ENCODE measurements at places on chromosomes 3 and 15.

GRCh38 chr3:133855772-133856171 lies 39.9 kb downstream of the RAB6B start:
- DNase-seq: no peak

- no peak for DNase-seq
Observed at GRCh38 chr15:51588966-51589365, 33.6 kb downstream of the DMXL2 start.

DNA sequence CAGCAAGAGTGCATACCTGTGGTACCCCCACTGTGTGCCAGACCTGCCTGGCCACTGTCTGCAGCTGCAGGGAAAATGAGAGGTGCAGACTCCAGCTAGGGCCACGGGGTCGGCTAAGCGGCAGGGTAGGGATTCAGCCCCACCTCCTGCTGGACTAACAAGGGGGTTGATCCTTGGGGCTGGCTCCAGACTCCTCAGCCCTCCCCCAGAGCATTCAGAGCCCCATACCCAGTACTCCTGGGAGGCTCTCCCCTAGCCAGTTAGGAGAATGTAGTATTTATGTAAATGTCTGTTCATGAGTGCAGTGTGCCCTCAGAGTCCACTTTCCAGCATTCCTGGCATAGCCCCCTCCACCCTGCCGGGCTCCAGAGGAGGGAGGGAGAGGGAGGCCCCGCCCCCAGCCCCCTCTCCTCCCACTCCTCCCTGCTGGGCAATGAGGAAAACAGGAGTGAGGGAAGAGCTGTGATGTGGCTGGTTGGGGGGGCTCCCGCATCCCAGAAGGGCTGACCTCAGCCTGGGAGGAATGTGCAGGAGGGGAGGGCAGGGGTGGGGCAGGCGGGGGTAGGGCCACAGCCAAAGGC lies 4.5 kb upstream of the SEMA3B start:
- DNase-seq: no peak

- DNase-seq: no peak
Observed at GRCh38 chr3:194080436-194080835, 55.5 kb upstream of the HES1 start.

DNA sequence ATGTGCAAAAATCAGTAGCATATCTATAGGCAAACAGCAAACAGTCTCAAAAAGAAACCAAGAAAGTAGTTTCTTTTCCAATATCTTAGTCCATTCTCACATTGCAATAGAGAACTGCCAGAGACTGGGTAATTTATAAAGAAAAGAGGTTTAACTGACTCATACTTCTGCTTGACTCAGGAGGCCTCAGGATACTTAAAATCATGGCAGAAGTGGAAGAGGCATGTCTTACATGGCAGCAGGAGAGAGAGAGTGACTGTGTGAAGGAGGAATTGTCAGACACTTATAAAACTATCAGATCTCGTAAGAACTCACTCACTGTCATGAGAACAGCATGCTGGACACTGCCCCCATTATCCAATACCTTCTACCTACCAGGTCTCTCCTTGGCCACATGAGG lies 327.9 kb upstream of the EPHA3 start:
- DNase-seq: no peak

- DNase-seq: no peak
Observed at GRCh38 chr3:101615525-101615924, 41.5 kb downstream of the PCNP start.

Data from RPMI8226 (cell line).